Right renal pelvis (tissue), 4 donors: ENCODE measurements at places on chromosomes 3 and 15. TPM values are rescaled to one million over a fixed set of nuclear protein-coding genes. Genes with fewer than 3 reads are reported as not detected.

DNA sequence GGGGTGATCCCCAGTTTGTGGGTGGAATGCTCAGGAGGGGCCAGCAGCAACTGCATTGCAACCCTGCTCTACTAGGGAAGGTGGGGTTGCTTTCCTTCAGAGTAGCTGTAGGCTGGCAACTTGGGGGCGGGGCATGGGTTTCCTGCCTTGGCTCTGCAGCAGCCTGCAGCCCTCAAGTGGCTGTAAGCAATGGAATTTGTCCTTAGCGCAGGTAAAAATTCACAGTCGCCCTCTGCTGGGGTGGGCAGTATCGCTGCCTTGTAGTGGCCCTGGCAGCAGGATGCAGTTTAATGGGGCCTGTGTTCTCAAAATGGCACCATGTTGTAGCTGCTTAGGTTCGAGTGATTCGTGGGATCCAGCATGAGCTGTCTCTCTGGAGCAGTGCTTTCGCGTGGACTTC, 29.8 kb downstream of the STT3B start:
- no peak for DNase-seq

DNA sequence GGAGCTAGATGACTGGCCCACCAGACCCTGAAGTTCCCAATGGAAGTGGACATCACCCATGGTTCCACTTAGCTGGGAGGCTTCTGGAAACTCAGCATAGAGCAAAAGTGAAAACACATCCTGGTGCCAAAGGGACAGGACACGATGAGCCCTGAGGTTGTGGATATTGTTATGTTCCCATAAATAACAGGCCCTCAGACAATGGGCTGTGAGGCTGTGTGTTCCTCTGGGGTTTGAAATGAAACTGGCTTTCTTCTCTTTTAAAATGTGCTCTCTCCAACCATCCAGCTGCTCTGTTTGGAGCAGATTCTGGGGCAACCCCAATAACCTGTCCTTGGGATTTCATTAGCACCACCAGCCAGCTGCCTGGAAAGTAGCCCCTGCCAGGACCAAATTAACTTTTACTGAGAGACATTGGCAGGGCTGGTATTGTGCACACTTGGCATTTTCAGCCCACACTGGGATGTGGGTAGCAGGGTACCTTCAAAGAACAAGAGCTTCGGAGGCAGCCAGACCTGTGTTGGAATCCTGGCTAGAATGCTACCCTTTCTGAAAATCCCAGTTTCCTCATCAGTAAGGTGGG, 97.5 kb downstream of the DNAJB8 start:
- DNase-seq: no peak

MAPKBP1 gene
- 13.7 TPM for polyA plus RNA-seq

- no peak for DNase-seq
These were observed 121.4 kb upstream of the CHRM5 start for GRCh38 chr15:33846862-33847261.

- no peak for DNase-seq
These were observed 316.7 kb downstream of the CLSTN2 start for GRCh38 chr3:140251678-140252077.

DNA sequence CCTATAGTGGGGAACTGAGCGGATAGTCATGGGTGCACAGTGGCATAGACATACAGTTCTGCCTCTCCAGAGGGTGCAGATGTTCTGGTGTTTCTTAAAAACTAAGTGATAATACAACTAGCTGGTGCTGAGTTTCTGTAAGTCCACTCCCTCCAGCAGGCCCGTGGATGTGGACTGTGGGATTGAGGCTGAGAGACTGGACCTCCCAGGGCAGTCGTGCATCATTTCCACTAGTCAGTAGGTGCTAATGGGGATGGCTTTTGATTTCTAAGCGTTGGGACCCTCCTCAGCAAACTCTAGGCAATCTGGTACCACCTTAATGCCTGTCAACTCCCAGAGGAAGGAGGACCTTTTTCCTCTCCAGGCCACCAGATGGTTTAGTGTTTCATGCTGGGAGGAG, 27.3 kb upstream of the TIMP4 start:
- DNase-seq: no peak

DNA sequence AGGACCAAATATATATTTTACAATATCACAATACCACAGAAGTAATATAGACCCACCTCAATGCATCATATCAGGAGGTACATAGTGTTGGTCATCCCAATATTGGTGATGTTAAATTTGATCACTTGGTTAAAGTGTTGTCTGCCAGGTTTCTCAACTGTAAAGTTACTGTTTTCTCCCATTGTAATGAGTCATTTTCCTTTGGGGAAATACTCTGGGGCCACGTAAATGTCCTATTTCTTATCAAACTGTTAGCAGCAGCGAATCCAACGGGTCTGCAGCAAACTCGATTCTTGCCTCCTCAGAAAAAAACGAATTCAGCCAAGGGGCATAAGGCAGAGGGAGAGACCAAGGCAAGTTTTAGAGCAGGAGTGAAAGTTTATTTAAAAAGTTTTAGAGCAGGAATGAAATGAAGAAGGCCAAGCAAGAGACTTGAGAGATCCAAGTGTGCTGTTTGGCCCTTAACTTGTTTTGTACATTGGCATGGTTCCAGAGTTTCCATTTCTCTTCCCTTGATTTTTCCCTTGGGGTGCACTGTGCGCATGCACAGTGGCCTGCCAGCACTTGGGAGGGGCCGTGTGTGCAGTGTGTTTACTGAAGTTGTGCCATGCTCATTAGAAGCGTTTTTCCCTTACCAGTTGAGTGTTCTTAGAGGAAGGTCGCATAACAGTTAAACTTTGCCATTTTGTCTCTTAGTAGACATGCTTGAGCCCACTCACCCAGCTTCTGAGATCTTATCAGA, 512.5 kb downstream of the AGBL1 start:
- no peak for DNase-seq

SH2D7 gene
- 0.65 TPM for polyA plus RNA-seq
